ENCODE measurements at places on chromosomes 7 and 10.

- no peak overlapping the region for H3K4me3 ChIP-seq
- DNase-seq, result no peak
Observed at GRCh38 chr7:66697449-66698438, 42.8 kb upstream of the RABGEF1 start.

- no peaks in the 10 kb centered on the region for H3K27me3 ChIP-seq
- H3K27ac ChIP-seq, result no peak overlapping the region
- peaks cover 14% of the 10 kb centered on the region for H3K4me1 ChIP-seq
- no peak for DNase-seq
Observed at GRCh38 chr10:102004376-102004775, 51.6 kb downstream of the ARMH3 start.

DNA sequence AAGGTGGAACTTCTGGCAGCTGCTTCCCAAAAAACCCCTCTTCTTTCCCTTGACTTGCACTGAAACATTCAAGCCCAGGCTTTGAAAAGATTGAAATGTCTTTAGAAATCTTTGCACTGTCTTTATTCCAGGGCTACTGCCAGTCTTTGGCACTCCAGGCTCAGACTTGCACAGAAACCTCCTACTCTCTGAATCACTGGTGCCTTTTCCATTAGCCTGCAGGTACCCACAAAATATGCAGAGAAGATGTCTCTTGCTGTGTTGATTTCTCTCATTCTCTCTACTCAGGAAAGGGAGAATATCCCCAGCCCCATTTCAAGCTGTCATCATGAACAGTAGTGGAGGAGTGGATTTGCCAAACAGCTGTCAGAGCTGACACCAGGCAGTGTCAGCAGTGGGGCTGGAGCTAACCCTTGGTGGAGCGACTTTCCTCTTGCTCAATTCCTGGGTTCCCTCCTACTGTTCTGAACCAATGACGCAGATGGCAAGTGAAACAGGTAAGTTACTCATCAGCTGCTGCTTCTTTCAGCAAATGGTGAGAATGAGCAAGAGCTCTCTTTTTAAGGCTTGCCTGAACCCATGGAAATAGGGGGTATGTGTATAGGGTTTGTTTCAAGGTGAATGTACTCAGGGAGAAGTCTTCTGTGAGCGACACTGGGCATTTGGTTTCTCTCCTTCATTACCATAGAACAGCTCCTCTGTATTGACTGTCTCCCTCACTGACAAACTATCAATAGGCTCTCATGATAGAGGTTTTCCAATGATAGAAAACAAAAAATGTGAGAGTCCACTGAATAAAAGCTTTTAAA, 362.4 kb downstream of the ADRA2A start:
- no peaks in the 10 kb centered on the region for H3K36me3 ChIP-seq
- no peak overlapping the region for H3K27ac ChIP-seq
- H3K4me1 ChIP-seq, result no peaks in the 10 kb centered on the region
- H3K27me3 ChIP-seq, result no peaks in the 10 kb centered on the region
- H3K4me3 ChIP-seq, result no peak overlapping the region

- no peaks in the 10 kb centered on the region for H3K27me3 ChIP-seq
- peak overlapping the region; percentile 54 for H3K4me3 ChIP-seq
- H3K27ac ChIP-seq, result peak overlapping the region; percentile 70
Observed at GRCh38 chr7:139075031-139075652, 34.4 kb downstream of the ZC3HAV1 start.

- no peaks in the 10 kb centered on the region for H3K36me3 ChIP-seq
- H3K4me1 ChIP-seq, result peaks cover 4% of the 10 kb centered on the region
- H3K4me3 ChIP-seq, result no peak overlapping the region
- no peaks in the 10 kb centered on the region for H3K27me3 ChIP-seq
- H3K27ac ChIP-seq, result no peak overlapping the region
- DNase-seq, result peak; percentile 75
Observed at GRCh38 chr7:23055582-23056178, 41.8 kb upstream of the HYCC1 start.

DNA sequence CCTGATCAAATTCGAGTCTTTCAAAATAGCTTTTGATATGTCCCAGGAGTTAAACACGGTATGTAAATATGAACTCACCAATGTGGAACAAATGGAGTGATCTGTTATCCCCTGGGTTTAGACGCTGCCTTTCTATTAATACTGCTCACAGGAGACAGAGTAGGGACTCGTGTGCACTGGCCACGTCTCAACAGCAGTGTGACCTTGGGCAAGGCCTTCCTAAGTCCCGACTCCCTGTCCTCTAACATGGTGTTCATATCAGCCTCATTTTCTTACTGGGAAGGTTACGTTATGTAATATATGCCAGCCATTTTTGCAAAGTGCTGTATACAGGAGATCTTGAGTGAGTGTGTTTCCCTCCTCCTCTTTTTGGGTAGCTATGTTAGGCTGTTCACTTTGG, 1.8 kb downstream of the WDR37 start:
- peaks cover 56% of the 10 kb centered on the region for H3K36me3 ChIP-seq
- peak overlapping the region; percentile 96 for H3K27ac ChIP-seq
- H3K4me3 ChIP-seq, result peak overlapping the region; percentile 99
- peaks cover 82% of the 10 kb centered on the region for H3K4me1 ChIP-seq
- no peaks in the 10 kb centered on the region for H3K27me3 ChIP-seq

DNA sequence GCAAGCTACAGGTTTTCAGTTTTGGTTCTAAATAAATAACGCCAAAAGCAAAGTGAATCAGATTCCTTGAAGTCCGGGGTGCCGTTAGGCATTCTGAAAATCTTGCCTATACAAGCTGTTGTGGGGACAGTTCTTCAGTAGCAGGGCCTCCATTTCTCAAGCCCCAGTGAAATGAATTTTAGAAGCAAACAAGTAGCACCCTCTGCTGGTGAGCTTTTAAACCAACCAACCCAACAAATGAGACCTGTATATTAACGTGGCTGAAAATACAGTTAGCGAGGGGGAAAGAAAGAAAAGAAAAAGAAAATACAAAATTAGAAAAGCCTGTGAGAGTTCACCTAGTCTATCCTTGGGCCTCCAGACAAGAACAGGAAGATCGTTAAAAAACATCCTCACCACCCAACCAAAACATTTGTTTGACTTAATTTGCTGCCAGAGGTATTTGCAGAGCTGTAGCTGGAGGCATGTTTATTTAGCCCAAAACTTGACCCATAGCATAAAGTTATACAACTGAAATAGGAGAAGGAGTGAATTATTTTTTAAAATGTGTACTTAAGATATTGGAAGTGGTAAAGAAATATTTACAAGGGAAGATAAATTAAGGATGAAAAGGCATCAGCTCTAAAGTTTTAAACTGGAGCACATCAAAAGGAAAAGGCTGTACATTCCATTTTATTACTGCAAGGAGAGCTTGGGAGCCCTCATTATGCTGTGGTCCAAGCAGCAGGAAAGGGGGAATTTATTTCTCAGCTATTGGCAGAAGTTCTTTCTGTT, 98.9 kb downstream of the DYNC1I1 start:
- H3K36me3 ChIP-seq, result no peaks in the 10 kb centered on the region
- no peak overlapping the region for H3K27ac ChIP-seq
- no peak overlapping the region for H3K4me3 ChIP-seq
- no peaks in the 10 kb centered on the region for H3K4me1 ChIP-seq
- peaks cover 2% of the 10 kb centered on the region for H3K27me3 ChIP-seq

DNA sequence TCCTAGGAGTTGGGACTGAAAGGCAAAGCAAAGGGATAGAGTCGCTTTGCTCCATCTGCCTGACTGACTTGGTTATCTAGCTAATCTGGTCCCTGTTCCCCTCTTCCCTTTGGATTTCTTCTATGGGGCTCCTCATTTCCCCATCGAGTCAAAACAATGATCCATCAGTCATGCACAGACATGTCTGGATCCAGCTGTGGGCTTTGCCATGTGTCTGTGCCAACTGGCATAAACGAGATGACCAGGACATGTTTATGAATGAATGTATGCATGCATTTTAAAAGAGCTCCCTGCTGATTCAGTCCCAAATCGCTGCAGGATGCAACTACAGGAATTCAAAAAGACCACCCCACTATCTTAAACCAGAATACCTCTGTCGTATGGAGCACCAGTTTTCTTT, 122.0 kb downstream of the ARL4A start:
- DNase-seq, result no peak
- H3K4me3 ChIP-seq, result no peak overlapping the region
- no peaks in the 10 kb centered on the region for H3K36me3 ChIP-seq
- H3K4me1 ChIP-seq, result no peaks in the 10 kb centered on the region

DNA sequence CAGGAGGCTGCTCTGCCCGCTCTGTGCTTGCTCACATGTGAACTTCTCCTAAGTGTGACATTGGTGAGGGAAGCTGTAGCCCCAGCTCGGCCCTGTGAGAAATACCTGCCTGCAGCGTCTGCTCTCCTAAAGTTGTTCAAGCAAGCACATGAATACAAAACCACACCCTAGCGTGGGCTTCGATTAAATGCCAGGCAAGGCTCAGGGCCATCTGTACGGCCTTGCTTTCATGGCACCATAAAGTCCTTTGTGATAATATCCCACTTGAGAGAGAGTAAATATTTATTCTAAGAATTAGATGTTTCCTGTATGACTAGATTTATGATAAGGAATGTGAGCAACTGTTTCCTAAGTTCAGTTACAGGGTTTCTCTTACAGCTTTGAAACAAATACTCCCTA, 262.8 kb upstream of the KLF14 start:
- DNase-seq, result peak; percentile 33
- H3K4me1 ChIP-seq, result peaks cover 65% of the 10 kb centered on the region
- no peaks in the 10 kb centered on the region for H3K27me3 ChIP-seq
- H3K4me3 ChIP-seq, result peak overlapping the region; percentile 39
- peak overlapping the region; percentile 56 for H3K27ac ChIP-seq
- peaks cover 11% of the 10 kb centered on the region for H3K36me3 ChIP-seq

- DNase-seq, result no peak
- no peaks in the 10 kb centered on the region for H3K27me3 ChIP-seq
- no peaks in the 10 kb centered on the region for H3K36me3 ChIP-seq
Observed at GRCh38 chr7:83655951-83656556, 7.1 kb upstream of the SEMA3E start.

GRCh38 chr7:125833839-125834238, 904.2 kb upstream of the POT1 start:
- H3K27ac ChIP-seq, result no peak overlapping the region
- H3K27me3 ChIP-seq, result no peaks in the 10 kb centered on the region
- H3K36me3 ChIP-seq, result no peaks in the 10 kb centered on the region

DNA sequence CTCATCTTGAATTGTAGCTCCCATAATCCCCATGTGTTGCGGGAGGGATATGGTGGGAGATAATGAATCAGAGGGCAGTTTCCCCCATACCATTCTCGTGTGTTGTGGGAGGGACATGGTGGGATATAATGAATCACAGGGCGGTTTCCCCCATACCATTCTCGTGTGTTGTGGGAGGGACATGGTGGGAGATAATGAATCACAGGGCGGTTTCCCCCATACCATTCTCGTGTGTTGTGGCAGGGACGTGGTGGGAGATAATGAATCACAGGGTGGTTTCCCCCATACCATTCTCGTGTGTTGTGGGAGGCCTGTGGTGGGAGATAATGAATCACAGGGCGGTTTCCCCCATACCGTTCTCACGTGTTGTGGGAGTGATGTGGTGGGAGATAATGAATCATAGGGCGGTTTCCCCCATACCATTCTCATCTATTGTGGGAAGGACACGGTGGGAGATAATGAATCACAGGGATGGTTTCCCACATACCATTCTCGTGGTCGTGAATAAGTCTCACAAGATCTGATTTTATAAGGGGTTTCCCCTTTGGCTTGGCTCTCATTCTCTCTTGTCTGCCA, 271.0 kb downstream of the MAD1L1 start:
- peaks cover 58% of the 10 kb centered on the region for H3K36me3 ChIP-seq
- H3K27me3 ChIP-seq, result peaks cover 5% of the 10 kb centered on the region
- peak; percentile 22 for DNase-seq
- no peak overlapping the region for H3K4me3 ChIP-seq
- H3K27ac ChIP-seq, result peak overlapping the region; percentile 61

DNA sequence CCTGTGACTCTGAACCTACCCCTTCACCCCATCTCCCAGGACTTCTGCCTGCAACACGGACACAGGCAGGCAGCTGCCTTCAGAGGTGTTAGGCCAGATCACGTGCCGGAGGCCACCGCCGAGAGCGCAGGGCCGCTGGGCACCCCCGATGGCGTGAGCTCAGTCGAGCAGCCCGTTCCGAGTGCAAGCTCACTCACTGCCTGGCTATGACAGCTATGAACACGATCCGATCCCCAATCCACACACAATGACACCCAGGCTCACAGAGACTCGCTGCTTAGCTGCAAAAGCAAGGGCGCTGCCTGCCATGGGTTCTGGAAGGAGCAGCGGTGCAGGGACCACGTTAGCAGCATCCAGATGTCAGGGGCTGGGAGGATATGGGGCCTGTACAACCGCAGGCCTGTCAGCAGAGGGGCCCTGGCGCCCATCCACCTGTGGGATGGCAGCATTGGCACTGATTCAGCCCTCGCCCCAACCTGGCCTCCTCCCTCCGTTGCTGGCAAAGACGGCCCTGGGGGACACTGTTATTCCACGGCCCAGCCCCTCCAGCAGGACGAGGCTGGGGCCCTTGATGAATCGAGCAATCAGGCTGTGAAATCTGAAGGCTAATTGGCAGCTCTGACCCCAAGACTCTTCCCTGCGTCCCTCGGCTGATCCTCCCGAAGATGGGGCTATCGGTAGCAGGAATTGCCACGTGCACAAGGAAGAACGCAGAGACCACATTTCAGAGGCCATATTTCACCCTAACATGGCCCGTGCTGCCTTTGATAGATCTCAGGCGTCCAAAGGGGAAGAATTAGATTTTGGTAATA, 230.1 kb downstream of the ELFN1 start:
- no peak overlapping the region for H3K27ac ChIP-seq
- H3K27me3 ChIP-seq, result no peaks in the 10 kb centered on the region
- no peak for DNase-seq
- H3K4me3 ChIP-seq, result no peak overlapping the region
- H3K36me3 ChIP-seq, result peaks cover 3% of the 10 kb centered on the region

DNA sequence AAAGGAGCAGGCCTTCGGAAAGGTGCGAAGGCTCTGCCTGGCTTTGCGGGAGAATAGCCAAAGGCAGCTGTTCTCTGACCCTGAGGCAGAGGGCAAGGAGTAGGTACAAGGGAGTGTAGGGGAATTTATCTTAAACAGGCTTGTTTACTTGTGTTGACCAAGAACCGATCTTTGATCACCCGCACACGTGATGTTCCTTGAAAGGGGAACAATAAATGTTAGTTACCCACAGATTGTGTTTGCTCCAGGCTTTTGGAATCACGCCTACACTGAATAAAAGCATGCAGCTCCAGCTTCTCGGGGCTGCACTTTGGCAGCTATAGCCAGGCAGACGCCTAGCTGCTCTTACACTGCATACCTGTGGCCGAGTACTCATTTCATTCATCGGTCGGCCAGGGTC, 420.8 kb downstream of the PHF14 start:
- H3K36me3 ChIP-seq, result no peaks in the 10 kb centered on the region
- no peak for DNase-seq
- H3K27me3 ChIP-seq, result no peaks in the 10 kb centered on the region

DNA sequence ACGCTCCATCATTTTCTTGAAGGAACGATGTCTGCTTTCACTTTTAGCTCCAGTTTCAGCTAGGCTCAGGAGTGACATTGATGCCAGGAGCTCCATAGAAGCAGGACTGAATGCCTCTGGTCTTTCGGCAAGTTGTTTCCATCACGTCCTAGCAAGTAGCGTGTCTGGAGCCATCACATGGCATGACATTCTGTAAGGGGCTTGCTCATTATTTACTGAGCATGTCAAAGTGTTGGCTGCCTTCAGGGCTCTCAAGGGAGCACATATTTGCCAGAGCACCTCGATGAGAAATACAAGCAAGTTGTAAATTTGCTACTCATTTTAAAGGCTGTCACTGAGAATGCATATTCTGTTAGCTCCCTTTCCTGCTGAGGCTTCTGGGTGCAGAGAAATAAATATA, 131.0 kb upstream of the ITGB1 start:
- peaks cover 19% of the 10 kb centered on the region for H3K36me3 ChIP-seq
- peaks cover 23% of the 10 kb centered on the region for H3K4me1 ChIP-seq
- no peak overlapping the region for H3K27ac ChIP-seq
- no peaks in the 10 kb centered on the region for H3K27me3 ChIP-seq
